Effector memory CD8-positive, alpha-beta T cell (primary cell): ENCODE measurements at places on chromosomes 1 and 21.

DNA sequence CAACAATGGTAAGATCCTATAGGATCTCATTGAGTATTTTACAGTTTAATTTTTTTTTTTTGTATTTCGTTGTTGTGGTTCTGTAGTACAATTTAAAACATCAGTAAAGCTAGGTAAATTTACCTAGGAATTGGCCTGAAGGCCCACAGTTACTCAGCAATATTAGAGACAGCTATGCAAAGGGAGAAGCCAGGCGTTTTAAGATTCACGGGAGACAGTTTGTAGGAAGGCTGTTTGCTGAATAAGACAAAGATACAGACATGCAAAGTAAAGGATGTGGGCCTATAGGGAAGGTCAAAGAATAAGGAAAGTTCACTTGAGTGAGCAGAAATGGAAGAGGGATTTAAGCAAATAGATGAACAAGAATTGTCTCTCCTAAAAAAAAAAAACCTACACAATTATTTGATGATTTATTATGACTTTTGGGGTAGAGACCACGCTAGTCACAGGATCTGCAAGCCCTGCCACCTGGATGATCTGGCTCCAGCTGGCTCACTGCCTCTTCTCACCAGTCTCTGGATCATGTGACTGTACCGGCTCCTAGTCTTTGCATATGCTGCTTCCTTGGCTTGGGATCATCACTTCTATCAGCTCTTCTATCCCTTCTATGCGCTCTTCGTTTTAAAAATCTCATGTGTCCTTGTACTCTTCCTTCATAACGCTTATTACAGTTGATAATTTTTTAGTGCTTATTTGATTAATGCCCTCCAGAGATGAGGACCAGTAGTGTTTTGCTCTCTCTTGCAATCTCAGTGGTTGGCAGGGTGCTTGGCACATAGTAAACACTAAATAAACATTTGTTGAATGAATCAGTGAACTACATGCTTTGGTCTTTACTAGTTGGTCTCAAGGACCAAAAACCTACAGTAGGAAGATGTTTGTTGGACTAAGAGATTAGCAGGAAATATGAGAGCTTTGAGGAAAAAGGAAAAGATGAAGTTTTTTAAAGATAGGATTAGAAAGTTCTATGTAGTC lies 14.1 kb downstream of the DYRK1A start:
- H3K27ac ChIP-seq, result no peak overlapping the region
- DNase-seq, result no peak
- peaks cover 80% of the 10 kb centered on the region for H3K4me1 ChIP-seq
- H3K36me3 ChIP-seq, result peaks cover 16% of the 10 kb centered on the region
- H3K4me3 ChIP-seq, result peak overlapping the region; percentile 39

GRCh38 chr1:177444997-177445746 lies 274.4 kb downstream of the BRINP2 start:
- H3K27ac ChIP-seq, result no peak overlapping the region
- H3K27me3 ChIP-seq, result no peaks in the 10 kb centered on the region
- no peak for DNase-seq
- no peaks in the 10 kb centered on the region for H3K4me1 ChIP-seq
- H3K36me3 ChIP-seq, result no peaks in the 10 kb centered on the region
- no peak overlapping the region for H3K4me3 ChIP-seq

DNA sequence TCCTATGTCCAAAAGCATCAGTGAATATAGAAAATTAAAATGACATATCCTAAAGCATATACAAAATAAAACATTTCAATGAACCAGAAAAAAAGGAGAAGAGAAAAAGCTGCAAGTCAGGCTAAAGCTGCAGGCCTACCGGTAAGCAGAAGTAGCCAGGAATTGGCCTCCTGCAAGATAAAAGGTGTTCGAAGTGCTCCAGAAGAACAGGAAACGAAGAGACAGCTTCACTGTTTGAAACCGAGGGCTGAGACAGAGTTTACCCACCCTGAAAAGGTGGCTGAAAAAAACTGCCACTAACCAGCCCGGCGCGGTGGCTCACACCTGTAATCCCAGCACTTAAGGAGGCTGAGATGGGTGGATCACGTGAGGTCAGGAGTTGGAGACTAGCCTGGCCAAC lies 37.4 kb downstream of the NSL1 start:
- H3K27me3 ChIP-seq, result no peaks in the 10 kb centered on the region
- peaks cover 16% of the 10 kb centered on the region for H3K4me1 ChIP-seq
- DNase-seq, result no peak
- H3K36me3 ChIP-seq, result no peaks in the 10 kb centered on the region

- no peak overlapping the region for H3K27ac ChIP-seq
- no peaks in the 10 kb centered on the region for H3K36me3 ChIP-seq
- no peak for DNase-seq
These were observed 40.1 kb upstream of the PUM1 start for GRCh38 chr1:31105646-31106045.

GRCh38 chr1:172448995-172449584 lies 5.2 kb upstream of the PIGC start:
- peaks cover 5% of the 10 kb centered on the region for H3K36me3 ChIP-seq
- H3K27me3 ChIP-seq, result no peaks in the 10 kb centered on the region
- DNase-seq, result no peak
- H3K4me1 ChIP-seq, result peaks cover 5% of the 10 kb centered on the region
- H3K27ac ChIP-seq, result no peak overlapping the region

- DNase-seq, result peak; percentile 9
- H3K4me1 ChIP-seq, result peaks cover 8% of the 10 kb centered on the region
- H3K36me3 ChIP-seq, result peaks cover 8% of the 10 kb centered on the region
- no peak overlapping the region for H3K27ac ChIP-seq
- no peak overlapping the region for H3K4me3 ChIP-seq
These were observed 90.5 kb downstream of the LIPI start for GRCh38 chr21:14120091-14120734.

GRCh38 chr1:147612366-147612765 lies 58.0 kb downstream of the ACP6 start:
- H3K4me1 ChIP-seq, result peaks cover 2% of the 10 kb centered on the region
- no peak overlapping the region for H3K27ac ChIP-seq
- no peaks in the 10 kb centered on the region for H3K27me3 ChIP-seq
- no peak overlapping the region for H3K4me3 ChIP-seq
- no peak for DNase-seq

DNA sequence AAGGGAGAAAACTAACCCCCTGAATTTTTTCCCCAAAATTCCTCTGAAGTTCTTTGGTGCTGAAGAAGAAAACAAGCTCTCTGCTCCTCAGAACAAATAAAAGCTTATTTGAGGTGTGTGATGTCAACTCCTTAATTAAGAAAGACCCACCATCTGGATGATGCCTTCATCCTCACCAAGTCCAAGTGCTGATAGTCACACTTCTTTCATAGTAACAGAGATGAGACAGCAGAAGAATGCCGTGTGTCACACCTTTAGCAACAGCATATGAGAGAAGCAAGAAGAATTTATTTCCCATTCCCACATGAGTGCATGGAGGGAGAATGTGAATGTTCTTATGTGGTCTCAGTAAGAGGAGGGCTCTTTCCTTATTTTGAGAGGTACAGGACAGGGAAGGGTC lies 91.2 kb downstream of the TGFB2 start:
- H3K36me3 ChIP-seq, result no peaks in the 10 kb centered on the region
- H3K4me1 ChIP-seq, result no peaks in the 10 kb centered on the region

DNA sequence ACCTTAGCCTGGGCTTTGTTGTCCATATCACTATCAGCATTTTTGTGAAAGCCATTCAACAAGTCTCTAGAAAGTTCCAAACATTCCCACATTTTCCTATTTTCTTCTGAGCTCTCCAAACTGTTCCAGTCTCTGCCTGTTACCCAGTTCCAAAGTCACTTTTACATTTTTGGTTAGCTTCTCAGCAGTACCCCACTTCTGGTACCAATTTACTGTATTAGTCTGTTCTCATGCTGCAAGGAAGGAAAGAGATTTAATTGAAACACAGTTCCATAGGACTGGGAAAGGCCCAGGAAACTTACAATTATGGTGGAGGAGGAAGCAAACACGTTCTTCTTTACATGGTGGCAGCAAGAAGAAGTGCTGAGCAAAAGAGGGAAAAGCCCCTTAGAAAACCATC lies 247.2 kb upstream of the B3GALT2 start:
- peaks cover 16% of the 10 kb centered on the region for H3K4me1 ChIP-seq
- H3K36me3 ChIP-seq, result no peaks in the 10 kb centered on the region
- no peak for DNase-seq
- no peaks in the 10 kb centered on the region for H3K27me3 ChIP-seq
- no peak overlapping the region for H3K4me3 ChIP-seq
- no peak overlapping the region for H3K27ac ChIP-seq

GRCh38 chr1:175204330-175204729 lies 11.8 kb upstream of the KIAA0040 start:
- peak overlapping the region; percentile 26 for H3K27ac ChIP-seq
- H3K4me3 ChIP-seq, result no peak overlapping the region
- H3K4me1 ChIP-seq, result peaks cover 16% of the 10 kb centered on the region
- H3K27me3 ChIP-seq, result no peaks in the 10 kb centered on the region
- no peak for DNase-seq

GRCh38 chr1:189782295-189782694 lies 695.4 kb downstream of the BRINP3 start:
- no peak overlapping the region for H3K27ac ChIP-seq
- no peak overlapping the region for H3K4me3 ChIP-seq
- no peak for DNase-seq
- no peaks in the 10 kb centered on the region for H3K27me3 ChIP-seq

DNA sequence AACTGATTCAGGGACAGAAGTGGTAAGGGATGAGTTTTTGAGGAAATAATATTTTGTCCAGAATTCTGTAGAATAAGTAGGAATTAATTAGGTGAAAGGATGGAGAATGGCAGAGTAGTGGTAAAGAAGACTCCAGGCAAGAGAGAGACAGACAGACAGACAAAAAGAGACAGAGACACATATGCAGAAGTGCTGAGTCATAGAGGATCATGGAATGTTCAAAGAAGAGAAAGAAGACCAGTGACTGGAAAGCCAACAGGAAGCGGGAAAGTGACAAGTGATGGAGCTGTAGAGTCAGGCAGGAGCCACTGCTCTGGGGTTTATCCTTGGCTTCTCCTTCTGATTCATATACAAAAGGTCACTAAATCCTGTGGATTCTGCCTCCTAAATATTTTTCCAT lies 85.9 kb downstream of the UROD start:
- H3K36me3 ChIP-seq, result no peaks in the 10 kb centered on the region
- H3K4me1 ChIP-seq, result no peaks in the 10 kb centered on the region
- no peak overlapping the region for H3K4me3 ChIP-seq

DNA sequence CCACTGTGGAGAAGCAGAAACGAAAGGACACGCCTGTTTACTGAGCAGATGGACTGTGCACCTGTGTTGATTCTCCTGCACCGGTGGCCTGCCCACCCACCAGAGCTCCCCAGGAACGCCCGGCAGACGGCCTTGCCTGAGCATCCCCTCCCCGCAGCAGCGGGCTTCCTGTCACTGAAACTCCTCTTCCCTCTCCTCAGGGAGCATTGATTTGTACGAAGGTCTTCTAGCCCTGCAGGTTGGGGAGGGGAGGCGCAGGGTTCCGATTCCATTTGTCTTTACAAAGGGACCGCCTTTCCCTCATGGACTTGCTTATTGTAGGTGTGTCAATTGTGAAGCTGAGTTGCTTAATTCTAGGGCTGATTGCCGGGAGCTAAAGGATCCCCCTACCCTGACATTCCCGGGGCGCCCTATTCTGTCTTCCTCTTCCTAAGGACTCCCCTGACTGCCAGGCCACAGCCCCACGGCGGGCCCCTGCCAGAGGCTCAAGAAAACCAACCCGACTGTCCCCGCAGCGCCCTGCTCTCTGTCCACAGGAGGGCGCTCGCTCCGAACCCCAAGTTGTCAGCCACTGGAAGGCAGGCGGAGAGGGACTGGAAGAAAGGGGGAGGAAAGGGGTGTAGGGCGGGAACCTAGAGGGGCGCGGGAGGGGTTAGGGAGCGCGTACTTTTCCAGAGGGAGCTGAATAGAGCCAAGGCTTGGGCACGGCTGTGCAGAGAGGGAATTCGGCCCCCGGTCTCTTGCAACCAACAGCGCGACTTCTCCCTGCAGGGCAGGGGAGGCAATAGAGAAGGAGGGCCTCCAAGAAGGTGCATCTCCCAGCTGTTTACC lies 2.8 kb downstream of the S100A6 start:
- peaks cover 49% of the 10 kb centered on the region for H3K36me3 ChIP-seq
- peak overlapping the region; percentile 95 for H3K27ac ChIP-seq
- H3K27me3 ChIP-seq, result no peaks in the 10 kb centered on the region
- DNase-seq, result peak; percentile 69

- H3K4me3 ChIP-seq, result no peak overlapping the region
- H3K36me3 ChIP-seq, result peaks cover 65% of the 10 kb centered on the region
- no peaks in the 10 kb centered on the region for H3K27me3 ChIP-seq
- H3K4me1 ChIP-seq, result peaks cover 69% of the 10 kb centered on the region
- no peak for DNase-seq
These were observed 58.9 kb downstream of the CD46 start for GRCh38 chr1:207810606-207811295.

DNA sequence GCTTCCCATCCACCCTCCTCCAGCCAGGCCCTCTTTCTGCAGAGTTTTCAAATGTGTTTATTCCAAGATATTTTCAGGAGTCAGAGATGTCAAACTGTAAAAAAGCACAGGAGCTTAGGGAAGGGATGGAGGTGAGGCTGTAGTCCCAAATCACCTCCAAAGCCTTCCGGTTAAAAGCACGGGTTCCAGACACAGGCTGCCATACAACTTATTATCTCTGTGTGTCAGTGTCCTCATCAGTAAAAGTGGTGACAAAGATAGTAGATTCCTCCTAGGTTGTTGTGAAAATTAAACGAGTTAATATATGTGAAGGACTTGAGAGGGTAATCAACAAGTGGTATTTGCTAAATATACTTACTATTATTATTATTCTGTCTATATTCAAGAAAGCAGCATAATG lies 15.1 kb downstream of the S100A7A start:
- no peak overlapping the region for H3K27ac ChIP-seq
- H3K4me1 ChIP-seq, result no peaks in the 10 kb centered on the region
- DNase-seq, result no peak
- H3K27me3 ChIP-seq, result peaks cover 54% of the 10 kb centered on the region
- no peaks in the 10 kb centered on the region for H3K36me3 ChIP-seq

DNA sequence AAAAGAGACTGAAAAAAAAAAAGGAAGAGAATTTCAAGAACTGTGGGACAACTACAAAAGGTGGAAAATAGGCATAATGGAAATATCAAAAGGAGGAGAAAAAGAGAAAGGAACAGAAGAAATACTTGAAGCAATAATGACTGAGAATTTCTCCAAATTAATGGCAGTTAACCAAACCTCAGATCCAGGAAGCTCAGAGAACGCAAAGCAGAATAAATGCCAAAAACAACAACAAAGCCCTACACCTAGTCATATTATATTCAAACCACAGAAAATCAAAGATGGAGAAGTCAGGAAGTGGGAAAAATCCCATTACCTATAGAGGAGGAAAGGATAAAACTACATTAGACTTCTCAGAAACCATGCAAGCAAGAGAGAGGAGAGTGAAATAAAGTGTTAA lies 20.7 kb upstream of the AHCYL1 start:
- no peak for DNase-seq
- H3K4me3 ChIP-seq, result no peak overlapping the region
- peaks cover 13% of the 10 kb centered on the region for H3K27me3 ChIP-seq

DNA sequence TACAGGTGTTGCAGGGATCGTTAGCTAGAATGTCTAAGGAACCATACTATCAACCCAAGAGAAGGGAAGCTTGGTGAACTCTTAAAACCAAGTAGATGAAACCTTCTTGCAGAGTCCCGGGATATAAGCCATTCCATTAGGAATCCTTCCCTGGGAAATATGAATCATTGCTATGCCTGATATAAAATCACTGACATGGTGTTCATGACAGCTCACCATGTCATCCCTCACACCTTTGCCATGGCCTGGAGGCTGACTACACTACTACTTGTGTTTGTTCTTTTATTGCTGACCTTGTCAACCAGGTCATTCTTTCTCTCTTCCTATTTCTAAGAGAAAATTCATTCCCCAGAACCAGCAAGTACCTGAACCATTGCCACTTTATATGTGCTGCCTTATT lies 12.1 kb downstream of the ST6GALNAC3 start:
- no peak overlapping the region for H3K27ac ChIP-seq
- H3K36me3 ChIP-seq, result no peaks in the 10 kb centered on the region
- DNase-seq, result no peak
- H3K4me1 ChIP-seq, result no peaks in the 10 kb centered on the region
- no peak overlapping the region for H3K4me3 ChIP-seq
